Activated T-cell treated with anti-CD3 and anti-CD28 coated beads, Interleukin-2, amount 50 U/mL, for 24 hours (primary cell): ENCODE measurements at places on chromosomes 3 and 15.

DNA sequence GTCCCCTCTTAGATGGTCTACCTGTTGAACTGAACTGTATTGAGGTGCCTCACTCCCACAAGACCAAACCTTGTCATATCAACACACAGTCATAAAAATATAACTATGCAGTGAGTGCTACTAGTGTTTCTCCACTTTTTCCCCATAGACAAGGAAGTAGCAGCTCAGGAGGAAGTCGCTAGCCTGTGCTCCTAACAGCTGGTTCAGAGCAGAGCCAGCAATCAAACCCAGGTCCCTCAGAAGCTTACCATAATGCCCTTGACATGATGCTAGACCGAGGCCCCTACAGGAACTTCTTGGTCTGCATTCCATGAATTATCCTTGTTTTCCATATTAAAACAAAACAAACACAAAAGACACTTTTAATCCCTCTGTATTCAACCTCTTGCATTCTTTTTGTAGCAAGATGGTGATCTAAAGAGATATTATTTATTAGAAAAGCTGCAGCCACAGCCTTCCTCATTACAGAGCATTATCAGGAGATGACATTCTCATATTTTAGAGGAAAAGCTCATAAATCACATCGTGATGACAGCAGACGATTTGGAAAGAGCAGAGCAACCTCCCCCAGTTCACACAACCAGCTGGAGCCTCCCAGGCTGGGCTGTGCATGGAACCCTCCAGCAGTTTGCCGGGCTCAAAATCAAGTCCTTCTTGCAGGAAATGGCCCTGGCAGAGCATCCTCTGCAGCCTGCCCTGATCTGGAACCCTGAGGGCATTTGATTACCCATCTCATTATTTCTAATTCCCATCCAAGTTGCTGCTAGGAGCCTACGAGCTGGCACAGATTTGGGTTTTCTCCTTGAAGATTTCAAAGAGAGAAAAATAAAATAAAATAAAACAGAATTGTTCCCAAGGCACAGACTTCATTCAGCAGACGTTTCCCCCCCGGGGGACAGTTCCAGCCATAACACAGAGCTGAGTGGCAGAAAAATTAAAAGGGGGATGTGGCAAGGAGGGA is 118.8 kb downstream of the SRGAP3 start:
- DNase-seq, result no peak

DNA sequence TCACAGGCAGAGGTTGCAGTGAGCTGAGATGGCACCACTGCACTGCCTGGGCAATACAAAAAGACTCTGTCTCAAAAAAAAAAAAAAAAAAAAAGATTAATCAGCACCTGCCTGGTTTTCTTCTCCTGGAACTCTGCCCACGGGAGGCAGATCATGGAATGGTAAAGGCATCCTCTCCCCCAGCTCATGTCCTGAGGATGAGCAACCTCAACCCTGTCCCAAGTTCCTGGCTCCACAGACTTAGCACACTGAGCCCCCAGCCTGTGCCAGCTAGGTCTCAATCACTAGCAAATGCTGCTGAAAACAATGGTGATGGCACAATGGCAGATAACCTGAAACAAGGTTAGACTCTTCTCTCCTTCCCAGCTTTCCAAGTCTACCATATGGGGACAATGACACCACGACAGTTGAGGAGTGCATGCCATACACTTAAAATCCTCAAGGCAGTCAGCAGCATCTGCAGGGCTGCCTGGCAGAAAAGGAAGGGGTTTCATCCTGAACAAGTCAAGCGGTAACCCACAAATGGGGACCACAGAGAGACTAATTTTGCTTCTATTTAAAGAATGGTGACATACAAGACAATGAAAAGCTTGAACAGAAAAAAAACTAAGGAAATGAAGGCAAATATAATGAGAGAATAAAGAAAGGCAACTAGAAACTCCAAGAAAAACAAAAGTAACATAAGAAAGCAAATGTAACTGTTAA is 4.8 kb downstream of the CLN6 start:
- no peak for DNase-seq

DNA sequence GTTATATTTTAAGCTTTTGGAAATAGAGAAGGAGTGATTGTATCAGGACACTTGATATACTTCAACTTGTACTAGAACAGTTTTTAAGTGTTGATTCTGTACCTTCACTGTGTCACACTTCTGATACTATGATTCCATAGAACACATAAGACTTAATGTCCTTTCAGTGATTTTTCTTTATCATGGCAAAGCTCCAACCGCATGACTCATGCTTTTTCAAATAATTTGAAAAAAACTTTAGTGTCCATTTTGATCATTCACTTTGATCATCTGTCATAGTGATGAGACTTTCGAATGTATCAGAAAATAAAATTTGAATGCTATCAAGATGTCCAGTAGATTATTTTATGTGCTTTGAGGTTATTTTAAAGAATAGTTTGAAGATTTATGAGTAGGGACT is 32.0 kb downstream of the AP4E1 start:
- DNase-seq, result no peak

DNA sequence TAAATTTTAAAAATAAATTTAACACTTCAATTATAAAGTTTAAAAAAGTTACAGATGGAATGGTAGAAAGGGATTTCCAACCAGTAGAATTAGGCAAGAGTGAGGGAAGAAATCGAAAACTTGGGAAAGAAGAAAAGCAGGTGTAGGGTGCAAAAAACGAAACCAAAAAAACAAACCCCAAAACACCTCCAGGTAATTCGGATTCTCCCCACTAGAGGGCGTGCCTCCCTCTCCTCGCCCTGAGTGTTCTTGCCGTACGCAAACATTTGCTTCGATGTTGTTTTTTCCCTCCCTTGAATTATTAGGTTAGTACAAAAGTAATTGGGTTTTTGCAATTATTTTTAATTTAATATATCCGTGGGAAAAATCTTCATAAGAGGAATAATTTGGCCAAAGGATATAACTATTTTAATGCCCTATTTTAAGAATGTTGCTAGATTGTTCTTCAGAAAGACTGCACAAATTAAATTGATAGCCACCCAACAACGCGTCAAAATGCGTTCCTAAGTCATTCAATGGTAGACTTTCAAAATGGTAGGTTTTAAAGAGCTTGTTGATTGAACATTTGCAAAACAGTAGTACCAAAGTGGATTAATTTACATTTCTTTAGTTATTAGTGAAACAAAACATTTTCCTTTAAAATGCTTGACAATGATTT is 63.7 kb downstream of the SLC30A4 start:
- peak; percentile 82 for DNase-seq

- no peak for DNase-seq
These were observed 184.1 kb upstream of the SETMAR start for GRCh38 chr3:4119119-4119518.

DNA sequence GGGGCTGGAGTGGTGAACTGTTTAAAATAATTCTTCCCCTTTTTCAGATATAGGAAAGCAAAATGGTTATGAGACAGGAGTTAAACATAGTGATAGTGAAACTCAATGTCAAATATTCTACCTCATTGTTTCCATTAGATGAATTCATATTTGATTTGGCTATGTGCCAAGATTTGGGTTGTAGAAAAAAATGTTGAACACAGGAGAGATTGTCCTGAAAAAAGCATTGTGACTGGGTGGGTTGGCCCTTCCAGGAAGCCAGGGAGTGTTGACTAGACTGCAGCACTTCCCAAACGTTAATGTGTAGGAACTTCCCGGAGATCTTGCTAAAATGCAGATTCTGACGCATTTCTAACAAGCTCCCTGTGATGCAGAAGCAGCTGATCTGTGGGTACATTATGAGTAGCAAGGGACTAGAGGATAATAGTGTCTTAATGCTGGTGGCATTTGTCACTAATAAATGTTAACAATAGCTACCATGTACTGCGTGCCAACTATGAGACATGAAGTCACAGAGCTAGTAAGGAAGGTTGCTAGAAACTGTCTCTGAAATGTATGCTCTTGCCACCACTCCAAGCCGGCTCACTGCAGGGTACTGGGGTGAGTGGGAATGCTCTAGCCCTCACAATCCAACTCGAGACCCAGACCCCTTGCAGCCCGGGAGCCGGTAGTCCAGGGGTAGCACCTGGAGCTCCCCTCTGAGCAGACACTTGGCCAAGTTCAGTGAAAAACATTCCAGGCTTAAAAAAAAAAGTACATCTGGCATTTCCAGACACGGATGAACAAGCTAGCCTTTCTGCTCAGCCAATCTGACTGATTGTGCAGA is 120.6 kb downstream of the CD47 start:
- DNase-seq, result no peak
